ENCODE measurements at places on chromosomes 13 and 19.

DNA sequence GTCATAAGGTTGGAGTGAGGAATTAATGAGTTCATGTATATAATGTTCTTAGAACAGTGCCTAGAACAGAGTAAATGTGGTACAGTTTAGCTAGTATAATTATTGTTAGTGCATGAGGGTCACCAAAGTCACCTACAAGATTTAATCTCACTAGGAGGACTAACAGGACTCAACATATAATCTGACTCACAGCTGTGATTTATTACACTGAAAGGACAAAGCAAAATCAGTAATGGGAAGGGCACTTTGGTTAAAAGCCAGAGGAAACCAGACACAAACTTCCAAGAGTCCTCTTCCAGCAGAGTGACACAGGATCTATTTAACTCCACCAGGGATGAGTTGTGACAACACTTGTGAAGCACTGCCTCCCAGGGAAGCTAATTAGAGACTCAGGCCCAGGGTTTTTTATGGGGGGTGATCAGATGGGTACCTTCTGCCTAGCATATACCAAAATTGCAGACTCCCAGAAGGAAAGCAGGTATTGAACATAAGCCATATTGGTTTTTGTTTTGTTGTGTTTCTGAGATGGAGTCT lies 341.2 kb upstream of the DACH1 start:
- no peak for DNase-seq

GRCh38 chr13:107778094-107778493 lies 437.2 kb downstream of the LIG4 start:
- DNase-seq, result no peak

GRCh38 chr19:28514166-28514565 lies 698.8 kb downstream of the UQCRFS1 start:
- no peak for DNase-seq

DNA sequence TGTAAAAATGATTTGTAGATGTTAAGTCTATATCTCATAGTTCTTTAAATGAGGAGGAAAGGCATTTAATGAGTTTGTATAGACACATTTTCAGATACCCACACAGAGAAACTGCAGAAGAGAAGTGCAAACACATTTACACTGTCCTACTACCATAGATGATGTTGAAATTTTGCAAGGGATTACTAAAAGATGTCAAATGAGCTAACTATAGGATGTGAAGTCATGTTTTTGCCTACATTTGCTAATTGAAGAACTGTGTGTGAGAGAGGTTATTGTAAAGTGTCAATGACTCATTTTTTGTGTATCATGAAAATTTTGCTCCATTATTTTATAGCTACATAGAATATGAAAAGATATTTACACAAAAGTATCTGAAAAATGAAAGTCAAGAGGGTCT lies 178.9 kb downstream of the ITGBL1 start:
- DNase-seq, result no peak

GRCh38 chr19:9791552-9792205 lies 23.1 kb upstream of the ZNF846 start:
- peak; percentile 86 for DNase-seq

GRCh38 chr13:110593430-110594130 lies 21.8 kb upstream of the NAXD start:
- no peak for DNase-seq

DNA sequence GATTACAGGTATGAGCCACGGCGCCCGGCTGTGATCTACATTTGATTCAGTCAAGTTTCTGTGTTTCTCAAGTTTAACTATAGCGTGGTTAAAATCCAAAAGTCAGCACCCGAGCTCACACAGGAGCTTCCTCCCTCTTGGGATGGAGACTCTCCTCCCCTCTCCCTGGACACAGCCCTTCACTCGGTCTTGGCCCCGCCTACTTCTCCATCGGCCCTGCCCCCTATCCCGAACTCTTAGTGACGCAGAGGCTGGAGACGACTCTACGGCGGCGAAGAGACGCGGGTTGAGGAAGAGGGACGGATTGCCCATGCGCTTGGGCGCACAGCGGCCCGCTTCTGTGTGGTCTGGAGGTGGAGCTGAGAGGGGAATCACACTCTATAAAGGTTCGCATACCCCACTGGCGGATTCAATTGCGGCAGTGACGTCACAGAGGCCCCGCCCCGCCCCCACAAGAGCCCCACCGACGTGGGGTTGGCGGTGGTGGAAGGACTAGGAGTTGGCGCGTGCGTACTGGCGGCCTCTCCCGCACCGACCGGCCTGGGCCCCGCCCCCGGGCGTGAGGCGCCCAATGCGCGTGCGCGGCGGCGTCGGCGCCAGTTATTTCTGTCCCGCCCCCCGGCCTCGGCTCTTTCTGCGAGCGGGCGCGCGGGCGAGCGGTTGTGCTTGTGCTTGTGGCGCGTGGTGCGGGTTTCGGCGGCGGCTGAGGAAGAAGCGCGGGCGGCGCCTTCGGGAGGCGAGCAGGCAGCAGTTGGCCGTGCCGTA lies at the start of gene TRIM28:
TRIM28 (plus strand) TSS at position 239 of the 765 bp plus-strand sequence. CDS start 694 bp downstream, outside the sequence.
- DNase-seq, result peak; percentile 100

- no peak for DNase-seq
These were observed 51.2 kb downstream of the MBD3L2B start for GRCh38 chr19:6970021-6970420.

DNA sequence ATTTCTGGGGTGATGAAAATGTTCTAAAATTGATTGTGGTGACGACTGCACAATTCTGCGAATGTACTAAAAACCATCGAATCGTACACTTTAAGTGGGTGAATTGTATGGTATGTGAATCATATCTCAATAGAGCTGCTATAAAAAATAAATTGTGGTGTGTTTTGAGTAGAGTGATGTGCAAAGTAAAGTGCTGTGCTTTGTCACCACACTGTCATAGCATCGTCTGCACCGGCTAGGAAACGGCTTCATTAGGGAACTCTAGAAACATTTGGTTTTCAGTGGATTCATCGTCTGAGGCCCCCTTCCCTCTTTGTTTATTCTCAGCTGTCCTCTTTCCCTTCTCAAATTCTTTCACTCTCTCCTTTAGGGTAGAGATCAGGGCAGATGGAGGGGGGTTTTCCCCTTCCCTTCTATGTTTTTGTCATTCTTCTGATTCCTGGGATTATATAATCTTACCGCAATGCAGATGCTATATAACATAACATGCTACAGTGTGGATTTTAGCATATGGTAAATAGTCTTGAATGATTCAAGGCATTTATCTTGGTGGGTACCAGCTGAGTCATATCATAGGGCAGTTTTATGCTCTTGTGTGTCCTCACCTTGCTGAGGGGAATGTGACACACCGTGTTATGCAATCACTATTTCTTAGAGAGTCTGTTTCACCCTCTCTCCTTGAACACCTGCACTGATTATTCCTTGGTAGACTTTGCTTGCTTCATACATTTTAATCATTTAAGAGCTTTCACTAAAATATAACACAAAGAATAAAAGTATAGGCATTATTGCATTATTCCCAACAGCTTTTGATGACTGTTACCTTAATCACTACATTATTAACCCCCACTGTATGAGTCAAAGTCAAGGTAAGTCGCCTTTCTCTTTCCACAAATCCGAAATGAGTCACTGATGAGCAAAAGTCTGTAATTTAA lies 239.4 kb downstream of the DCLK1 start:
- DNase-seq, result no peak

GRCh38 chr13:38755793-38756192 lies 68.9 kb downstream of the FREM2 start:
- DNase-seq, result no peak

GRCh38 chr13:80989241-80989640 lies 648.3 kb upstream of the SPRY2 start:
- no peak for DNase-seq

GRCh38 chr13:29963089-29963488 lies 112.7 kb upstream of the UBL3 start:
- no peak for DNase-seq

DNA sequence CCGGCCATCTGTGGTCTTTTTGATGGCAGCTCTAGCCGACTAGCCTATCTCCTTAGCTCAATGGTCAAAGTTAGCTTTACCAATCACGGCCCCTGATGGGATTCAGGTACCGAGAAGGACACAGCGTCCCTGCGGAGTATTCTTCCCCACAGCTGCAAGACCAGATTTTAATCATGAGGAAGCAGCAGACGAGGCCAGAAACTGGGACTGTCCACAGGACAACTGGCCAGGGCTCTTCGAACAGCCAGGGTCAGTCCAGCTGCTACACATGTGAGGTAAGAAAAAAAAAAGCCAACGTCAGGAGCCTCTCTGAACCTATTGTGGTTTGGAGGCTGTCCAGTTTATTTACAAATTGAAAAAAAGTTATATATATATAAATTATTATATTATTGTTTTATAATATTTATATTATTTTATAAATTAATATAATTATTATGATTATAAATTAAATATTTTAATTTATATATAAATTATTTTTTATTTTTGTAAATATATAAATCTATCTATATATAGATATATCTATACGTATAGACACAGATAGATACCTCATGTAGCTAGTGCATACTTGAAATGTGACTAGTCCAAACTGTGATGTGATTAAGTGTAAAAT lies 10.8 kb downstream of the RINL start:
- no peak for DNase-seq

DNA sequence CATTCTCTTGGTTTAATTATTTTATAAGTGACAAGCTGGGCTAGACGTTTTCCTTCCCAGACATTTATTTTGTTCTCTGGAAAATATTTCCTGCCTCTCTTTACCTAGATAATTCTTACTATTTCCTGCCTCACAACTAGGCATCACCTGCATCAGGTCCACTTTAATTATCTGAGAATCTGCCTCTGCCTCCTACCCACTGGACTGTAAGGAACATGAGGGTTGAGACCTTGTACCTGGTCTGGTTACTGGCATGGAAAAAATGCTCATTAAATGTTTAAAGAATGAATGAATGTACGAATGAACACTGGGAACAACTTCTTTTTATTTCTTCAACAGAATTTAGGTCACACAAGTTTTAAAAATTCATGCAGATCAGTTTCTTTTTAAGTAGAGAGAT lies 13.4 kb upstream of the METTL21C start:
- no peak for DNase-seq

GRCh38 chr13:30520571-30520970 lies 54.8 kb upstream of the HMGB1 start:
- DNase-seq, result no peak

DNA sequence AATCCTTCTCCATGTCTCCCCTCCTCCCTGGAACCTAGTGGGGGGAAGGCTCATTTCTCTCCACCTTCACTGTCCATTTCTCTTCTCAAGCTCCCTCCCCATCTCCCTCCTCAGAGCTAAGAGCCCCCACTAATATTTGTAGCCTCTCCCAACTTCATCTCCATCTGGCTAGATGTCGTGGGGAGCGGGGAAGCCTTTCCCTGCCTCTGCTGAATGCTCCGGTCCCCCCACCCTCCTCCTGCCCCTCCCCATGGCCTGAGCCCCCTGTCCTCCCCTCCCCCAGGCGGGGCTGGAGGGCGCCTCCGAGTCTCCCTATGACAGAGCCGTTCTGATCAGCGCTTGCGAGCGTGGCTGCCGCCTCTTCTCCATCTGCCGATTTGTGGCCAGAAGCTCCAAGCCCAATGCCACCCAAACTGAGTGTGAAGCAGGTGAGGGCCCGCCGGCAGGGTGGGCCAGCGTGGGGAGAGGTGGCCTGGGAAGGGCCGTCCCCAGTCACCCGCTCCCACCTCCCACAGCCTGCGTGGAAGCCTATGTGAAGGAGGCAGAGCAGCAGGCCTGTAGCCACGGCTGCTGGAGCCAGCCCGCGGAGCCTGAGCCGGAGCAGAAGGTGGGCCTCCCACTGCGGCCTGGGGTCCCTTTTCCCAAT lies 1.0 kb downstream of the TMEM59L start:
- DNase-seq, result no peak

DNA sequence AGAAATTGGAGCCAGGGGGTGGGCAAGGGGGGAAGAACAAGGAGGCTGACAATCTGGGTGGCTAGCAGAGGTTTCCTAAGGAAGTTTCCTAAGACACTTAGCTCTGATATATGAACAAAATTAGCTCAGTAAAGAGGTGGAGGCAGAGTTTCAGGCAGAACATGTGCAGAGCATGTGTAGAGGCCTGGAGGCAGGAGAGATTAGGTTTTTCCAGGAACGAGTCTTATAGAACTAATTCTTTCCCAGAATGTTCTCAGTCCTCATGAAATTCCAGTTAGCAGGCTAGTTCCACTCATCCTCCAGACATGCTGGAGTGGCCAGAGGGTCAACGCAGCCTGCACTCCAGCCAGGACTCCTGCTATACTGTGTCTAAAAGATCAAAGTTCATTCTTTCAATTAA lies 184.7 kb downstream of the LACC1 start:
- DNase-seq, result no peak

GRCh38 chr19:6087074-6087571 lies 23.2 kb downstream of the RFX2 start:
- no peak for DNase-seq

GRCh38 chr19:18591735-18592385 lies 3.3 kb downstream of the REX1BD start:
- DNase-seq, result no peak

DNA sequence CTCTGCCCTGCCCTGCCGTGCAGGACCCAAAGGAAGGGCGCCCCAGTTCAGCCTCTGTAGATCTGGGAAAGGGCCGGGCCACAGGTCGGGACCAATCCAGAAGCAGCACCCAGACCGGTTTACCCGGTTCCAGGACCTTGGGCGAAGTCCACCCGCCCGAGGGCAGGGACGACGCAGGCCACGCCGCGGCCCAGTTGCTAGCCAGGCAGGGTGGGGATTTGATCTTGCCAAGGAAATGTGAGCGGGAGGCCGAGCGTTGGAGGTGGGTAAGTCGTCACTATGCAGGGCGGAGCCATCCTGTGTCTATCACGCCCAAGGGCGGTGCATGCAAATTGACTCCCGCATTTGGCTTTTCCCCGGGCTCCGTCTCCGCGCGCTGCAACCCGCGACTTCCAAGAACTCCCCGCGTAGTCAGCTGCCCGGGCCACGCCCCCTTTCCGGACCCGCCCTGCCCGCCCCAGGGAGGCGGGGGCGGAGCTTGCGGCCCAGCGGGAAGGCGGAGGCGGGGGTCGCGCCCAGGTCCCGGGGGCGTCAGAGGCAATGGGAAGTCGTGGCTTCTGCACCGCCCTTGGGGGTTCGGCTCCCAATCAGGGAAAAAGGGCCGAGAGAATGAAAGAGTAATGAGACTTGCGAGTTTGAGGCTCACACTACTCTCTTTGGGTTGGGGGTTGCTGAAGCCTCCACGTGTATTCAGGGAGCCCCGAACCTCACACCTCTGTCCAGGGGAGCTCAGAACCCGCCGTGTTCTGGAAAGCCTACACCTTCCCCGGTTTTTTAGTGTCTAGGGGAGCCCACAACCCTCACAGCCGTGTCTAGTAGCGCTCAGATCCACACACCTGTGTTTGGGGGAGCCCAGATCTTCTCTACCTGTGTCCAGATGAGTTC lies 12.8 kb downstream of the IER2 start:
- DNase-seq, result peak; percentile 64

GRCh38 chr13:60613080-60613479 lies 216.1 kb downstream of the TDRD3 start:
- no peak for DNase-seq
